IPS DF 19.7 (cell line): ENCODE measurements at places on chromosomes 12 and 14.
A peak's percentile ranks its signal among the peaks of the same experiment; 100 is the strongest.

GRCh38 chr12:19799895-19800602, 360.8 kb downstream of the AEBP2 start:
- DNase-seq: no peak

- no peak for DNase-seq
Observed at GRCh38 chr12:52587563-52587962, 13.7 kb downstream of the KRT72 start.

DNA sequence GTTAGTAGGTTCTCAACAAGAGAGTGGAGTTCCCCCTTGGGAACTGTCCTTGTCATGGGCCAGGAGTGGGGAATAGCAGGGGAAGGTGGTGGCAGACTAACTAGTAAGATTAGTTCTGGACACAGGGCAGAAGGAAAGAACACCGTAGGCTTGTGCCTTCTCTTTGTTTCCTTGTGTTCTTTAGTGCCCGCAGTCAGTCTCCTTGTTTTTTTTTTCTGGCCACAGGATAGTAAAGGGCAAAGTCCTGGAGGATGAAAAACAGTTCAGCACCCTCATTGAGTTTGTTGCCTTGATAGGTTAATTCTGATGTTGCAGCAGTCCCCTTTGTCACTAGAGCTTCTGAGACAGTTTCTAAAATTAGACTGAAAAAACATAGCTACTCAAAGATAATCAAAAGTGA, 8.4 kb downstream of the PEX5 start:
- DNase-seq: no peak

DNA sequence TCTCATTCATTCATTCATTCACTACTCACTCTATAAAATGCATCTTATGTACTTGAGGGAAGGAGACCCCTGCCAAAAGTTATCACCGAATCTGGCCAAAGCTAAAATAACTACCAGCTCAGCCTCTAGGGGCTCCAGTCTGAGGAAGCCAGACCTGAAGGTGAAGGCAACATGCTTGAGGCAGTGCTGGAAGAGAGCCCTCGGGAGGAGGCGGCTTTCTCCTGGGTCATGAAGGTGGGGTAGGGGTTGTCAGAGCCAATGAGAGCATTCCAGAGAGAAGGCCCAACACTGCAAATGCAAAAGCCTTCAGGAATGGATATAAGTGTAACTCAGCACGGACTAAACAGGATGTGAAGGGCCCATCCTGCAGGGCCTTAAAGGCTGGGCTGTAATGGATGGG, 62.4 kb downstream of the GSC start:
- peak; percentile 80 for DNase-seq

- DNase-seq: no peak
Observed at GRCh38 chr12:123449249-123449733, 8.6 kb upstream of the SNRNP35 start.

DNA sequence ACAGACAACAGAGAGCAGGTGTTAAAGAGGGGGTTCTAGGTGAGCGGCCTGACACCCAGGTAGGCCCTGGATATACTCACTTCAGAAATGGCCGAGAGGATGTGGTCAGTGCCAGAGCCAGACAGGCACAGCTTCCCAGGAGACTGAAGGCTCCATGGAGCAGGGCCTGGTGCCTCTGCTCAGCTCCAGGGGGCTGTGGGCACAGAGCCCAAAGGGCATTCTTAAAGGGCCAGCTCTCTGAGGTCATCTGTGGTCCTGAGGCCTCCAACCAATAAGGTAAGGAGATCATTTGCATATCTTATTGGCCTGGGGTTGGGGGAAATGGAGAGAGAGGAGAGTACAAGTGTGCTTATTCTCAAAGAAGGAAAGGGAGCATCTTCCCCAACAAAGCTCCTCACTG, 9.7 kb upstream of the PCK2 start:
- DNase-seq: no peak

DNA sequence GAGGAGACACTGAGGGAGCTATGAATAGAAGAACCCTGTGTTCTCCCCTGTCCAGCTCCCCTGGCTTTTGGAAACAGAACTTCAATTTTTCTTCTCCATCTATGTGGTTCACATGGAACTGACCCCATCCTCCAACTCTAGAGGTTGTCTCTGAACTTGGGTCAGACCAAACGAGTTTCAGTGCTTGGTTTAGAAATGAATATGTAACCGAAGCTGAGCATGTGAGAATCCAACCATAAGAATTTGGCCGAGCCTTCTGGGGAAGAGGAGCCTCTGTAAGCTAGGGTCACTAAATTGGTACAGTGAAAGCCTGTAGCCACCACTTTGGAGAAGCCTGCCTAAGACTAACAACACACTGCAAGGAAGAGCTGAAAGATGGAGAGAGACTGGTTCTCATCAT, 464.4 kb downstream of the ZFP36L1 start:
- DNase-seq: no peak

GRCh38 chr12:2226641-2227040, 173.9 kb downstream of the CACNA1C start:
- no peak for DNase-seq

DNA sequence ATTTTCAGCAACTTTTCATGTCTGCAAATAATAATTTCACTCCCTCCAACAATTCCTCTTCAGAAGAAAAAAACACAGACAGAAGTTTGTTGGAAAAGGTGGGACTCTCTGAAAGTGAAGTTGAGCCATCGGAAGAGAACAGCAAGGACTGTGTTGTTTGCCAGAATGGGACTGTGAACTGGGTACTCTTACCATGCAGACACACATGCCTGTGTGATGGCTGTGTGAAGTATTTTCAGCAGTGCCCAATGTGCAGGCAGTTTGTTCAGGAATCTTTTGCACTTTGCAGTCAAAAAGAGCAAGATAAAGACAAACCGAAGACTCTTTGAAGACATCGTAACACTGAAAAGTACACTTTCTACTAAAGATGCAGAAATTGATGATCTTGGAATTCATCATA, 28.3 kb downstream of the CGRRF1 start:
- no peak for DNase-seq

DNA sequence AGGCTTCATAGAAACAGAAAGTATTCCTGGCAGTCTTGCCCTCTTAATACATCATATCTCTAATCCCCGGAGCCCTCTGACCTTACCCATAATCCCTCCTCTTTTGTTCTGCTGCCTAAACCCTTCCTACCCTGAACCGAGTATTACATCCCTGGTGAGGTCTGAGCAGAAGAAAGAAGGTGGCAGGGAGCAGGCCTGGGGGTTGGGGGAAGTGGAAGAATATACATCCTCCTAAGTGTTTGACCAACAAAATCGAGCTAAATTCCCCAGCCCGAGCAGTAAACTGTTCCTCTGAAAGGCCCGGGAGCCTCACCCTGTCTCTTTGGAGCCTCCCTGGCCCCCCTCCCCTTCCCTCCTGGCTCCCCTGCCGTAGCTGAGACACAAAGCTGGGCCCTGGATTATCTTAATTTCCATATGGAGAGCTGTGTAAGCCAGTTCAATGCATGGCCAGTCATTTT, 192.6 kb upstream of the LHX5 start:
- no peak for DNase-seq
